ENCODE measurements at places on chromosomes 13 and 19.

DNA sequence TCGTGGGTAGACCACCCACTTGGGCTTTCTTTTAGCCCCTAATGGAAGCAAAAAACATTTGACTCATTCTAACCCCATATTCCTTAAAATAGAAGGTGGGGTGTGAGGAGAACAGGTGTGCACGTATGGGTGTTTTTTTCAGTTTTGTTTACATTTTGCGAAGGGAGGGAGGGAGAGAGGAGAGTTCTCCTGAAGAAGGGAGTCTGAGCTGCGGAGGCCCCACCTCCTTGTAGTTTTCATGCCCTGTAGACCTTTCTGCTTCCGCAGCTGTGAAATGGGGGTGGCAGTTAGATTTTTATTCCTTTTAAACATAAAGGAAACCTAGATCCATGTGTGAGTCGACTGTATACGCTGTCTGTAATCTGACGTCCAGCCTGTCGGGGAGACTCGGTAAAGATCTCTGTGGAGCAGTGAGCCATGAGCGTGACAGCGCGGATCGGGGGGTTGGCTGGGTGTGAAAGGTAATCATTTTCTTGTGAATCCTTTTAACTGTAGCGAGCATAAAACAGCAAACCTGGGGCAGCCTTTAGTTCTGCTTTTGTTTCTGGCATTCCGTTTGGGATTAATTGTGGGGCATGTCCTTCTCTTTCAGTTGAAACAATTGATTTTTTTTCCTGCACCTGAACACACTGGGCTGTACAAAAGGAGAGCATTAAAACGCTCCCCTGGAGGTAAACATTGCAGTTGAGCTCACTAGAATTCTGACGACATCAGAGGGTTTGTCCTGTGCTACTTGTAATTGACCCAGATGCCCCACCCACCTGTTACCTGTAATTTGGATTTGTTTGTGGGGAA, 2.3 kb downstream of the UPF1 start:
- peaks cover 42% of the 10 kb centered on the region for H3K4me1 ChIP-seq
- H3K4me3 ChIP-seq, result peak overlapping the region; percentile 51
- no peak for DNase-seq
- H3K27ac ChIP-seq, result no peak overlapping the region

GRCh38 chr19:5954293-5954692, 23.6 kb downstream of the RANBP3 start:
- no peaks in the 10 kb centered on the region for H3K36me3 ChIP-seq
- no peaks in the 10 kb centered on the region for H3K27me3 ChIP-seq
- H3K4me1 ChIP-seq, result peaks cover 57% of the 10 kb centered on the region
- H3K27ac ChIP-seq, result peak overlapping the region; percentile 14

- no peaks in the 10 kb centered on the region for H3K36me3 ChIP-seq
- H3K27ac ChIP-seq, result no peak within 1 kb of the TSS
- DNase-seq, result no peak
These were observed at the start of gene CEACAM4 for GRCh38 chr19:41626877-41627276. TSS of gene CEACAM4 (minus strand) at chr19:41627074. CDS start at chr19:41626963, 111 bp downstream.

DNA sequence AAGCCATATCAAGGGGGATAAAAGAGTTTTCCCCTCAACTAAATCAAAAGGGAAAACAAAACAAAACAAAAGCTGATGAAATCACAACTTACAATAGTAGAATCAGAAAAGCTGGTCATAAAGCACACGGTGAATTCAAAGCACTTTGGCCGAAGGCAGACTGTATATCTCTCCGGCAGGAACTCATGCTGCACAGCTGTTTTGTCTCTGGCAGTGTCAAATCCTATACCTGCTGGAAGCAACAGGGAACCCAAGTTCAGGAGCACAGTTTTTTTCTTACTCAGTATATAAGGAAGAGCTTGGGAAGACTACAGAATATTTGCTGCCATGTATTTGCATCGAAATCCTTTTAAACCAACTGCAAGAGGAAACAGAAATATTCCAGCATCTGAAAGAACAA, 213.7 kb downstream of the RFC3 start:
- no peaks in the 10 kb centered on the region for H3K36me3 ChIP-seq
- DNase-seq, result no peak
- no peak overlapping the region for H3K4me3 ChIP-seq
- H3K4me1 ChIP-seq, result no peaks in the 10 kb centered on the region
- no peak overlapping the region for H3K27ac ChIP-seq

GRCh38 chr19:18450931-18451836, 13.3 kb upstream of the ISYNA1 start:
- peak; percentile 73 for DNase-seq
- H3K36me3 ChIP-seq, result peaks cover 58% of the 10 kb centered on the region
- no peaks in the 10 kb centered on the region for H3K27me3 ChIP-seq
- H3K4me1 ChIP-seq, result peaks cover 3% of the 10 kb centered on the region
- H3K4me3 ChIP-seq, result no peak overlapping the region
- no peak overlapping the region for H3K27ac ChIP-seq

DNA sequence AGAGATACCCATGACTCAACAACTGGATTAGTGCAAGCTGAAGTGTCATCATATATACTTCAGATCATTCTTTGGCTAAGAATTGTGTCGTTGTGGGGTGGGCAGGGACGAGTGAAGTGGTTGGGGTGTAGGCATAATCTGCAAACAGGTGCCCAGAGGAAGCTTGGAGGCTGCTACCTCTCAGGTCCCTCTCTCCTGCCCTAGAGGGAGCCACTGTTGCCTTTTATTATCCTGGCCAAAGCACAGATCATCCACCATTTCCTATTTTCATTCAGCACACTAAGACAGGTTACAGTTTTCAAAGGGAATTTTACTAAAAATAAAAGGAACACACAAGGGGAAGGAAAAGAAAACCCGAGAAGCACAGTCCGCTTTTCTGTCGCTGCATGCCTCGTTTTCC, 126.6 kb downstream of the HS6ST3 start:
- no peak overlapping the region for H3K27ac ChIP-seq
- no peaks in the 10 kb centered on the region for H3K27me3 ChIP-seq
- no peak for DNase-seq
- H3K4me3 ChIP-seq, result no peak overlapping the region
- no peaks in the 10 kb centered on the region for H3K4me1 ChIP-seq

GRCh38 chr19:798415-799075, 1.3 kb downstream of the PTBP1 start:
- DNase-seq, result no peak
- H3K27me3 ChIP-seq, result no peaks in the 10 kb centered on the region
- peak overlapping the region; percentile 92 for H3K4me3 ChIP-seq

DNA sequence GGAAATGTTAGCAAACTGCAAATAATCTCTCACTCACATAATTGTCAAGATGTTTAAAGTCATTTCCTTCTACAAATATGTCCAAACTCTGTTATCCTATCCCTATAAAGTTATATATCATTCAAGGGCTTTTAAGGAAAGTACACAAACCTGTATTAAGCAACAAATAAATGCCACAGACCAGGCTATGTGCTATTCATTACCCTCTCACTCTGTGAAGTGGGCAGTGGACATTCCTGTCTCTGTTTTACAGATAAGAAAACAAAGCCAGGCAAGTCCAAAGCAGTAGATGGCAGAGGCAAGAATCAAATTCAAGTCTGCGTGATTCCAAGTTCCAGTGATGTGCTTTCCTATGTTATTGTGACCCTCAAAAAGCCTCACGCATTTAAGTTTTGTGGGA, 140.6 kb downstream of the LHFPL6 start:
- no peak for DNase-seq
- H3K4me3 ChIP-seq, result no peak overlapping the region
- H3K4me1 ChIP-seq, result no peaks in the 10 kb centered on the region
- no peaks in the 10 kb centered on the region for H3K27me3 ChIP-seq

Measured in effector memory CD4-positive, alpha-beta T cell (primary cell).